ENCODE measurements at places on chromosomes 1 and 21. TPM values are rescaled to one million over a fixed set of nuclear protein-coding genes. Genes with fewer than 3 reads are reported as not detected.

Gene SELL
- total RNA-seq, result 117 TPM

Gene CCDC24
- 2.7 TPM for total RNA-seq

Gene SYT6
- not detected for total RNA-seq

Gene LCE1F
- not detected for total RNA-seq

Gene SV2A
- total RNA-seq, result 18.6 TPM

Gene RYR2
- total RNA-seq, result not detected

Gene CD34
- total RNA-seq, result not detected

Gene CHRM3
- not detected for total RNA-seq

Gene ALX3
- total RNA-seq, result not detected

Gene EPB41
- 70.0 TPM for total RNA-seq

Gene CDK18
- 0.21 TPM for total RNA-seq

Gene RGS5
- 4.4 TPM for total RNA-seq

Gene CITED4
- total RNA-seq, result 5.0 TPM

Gene DDAH1
- total RNA-seq, result not detected

Gene MAP10
- 3.3 TPM for total RNA-seq

Gene KCNE2
- total RNA-seq, result not detected

Gene CELF3
- not detected for total RNA-seq

Gene PLEKHG5
- total RNA-seq, result 1.8 TPM

Gene OR2AK2
- total RNA-seq, result not detected
